ENCODE measurements at places on chromosomes 3 and 15.

GRCh38 chr3:187740421-187741399, 4.6 kb downstream of the BCL6 start:
- no peak for DNase-seq

DNA sequence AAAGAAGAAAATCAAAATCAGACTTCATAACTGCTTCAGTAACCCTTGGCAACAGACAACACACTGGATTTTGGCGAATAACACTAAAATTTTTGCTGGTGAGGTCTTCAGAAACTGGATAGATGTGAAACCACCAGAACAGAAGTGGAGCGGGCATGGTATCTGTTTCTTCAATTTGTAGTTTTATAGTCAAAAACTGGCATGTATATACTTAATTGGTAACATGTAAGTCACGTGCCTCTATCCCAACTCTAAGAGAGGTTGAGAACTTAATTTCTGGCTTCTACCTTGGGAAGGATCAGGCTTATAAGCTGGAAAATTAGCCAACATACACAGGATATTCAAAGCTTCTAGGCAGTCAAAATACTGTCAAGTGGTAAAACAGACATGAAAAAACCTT, 172.6 kb upstream of the CHL1 start:
- no peak for DNase-seq

DNA sequence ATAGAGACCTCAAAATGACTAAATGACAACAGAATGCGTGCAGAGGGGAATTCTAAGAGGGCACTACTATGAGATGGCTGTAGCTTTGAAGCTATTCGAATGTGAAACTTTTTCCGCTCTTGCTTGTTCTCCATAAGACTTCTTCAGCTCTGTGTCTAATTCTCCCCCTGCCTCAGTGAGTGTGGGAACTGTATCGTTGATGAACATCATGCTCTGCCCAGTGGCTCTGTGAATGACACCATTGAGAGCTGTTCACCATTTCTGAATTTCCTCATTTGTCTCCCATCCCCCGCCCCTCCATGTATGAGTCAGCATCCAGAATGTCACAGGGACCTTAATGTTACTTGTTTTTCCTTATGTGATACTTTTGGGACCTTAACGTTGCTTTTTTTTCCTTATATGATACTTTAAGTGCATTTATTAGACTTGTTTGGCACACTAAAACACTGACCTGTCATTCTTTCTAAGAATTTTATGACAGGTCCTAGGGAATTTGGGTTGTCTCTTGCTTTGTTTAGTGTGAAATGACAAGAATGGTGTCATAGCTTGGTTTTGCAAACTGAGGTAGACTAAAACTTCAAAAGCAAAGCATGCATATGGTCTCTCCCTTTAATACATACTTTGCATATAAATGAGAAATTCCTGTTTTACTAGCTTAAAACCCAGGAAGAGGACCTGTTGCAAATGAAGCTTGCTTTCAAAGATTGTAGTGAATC, 99.6 kb downstream of the FNDC3B start:
- no peak for DNase-seq

GRCh38 chr3:129231331-129232119, 17.9 kb upstream of the COPG1 start:
- no peak for DNase-seq

DNA sequence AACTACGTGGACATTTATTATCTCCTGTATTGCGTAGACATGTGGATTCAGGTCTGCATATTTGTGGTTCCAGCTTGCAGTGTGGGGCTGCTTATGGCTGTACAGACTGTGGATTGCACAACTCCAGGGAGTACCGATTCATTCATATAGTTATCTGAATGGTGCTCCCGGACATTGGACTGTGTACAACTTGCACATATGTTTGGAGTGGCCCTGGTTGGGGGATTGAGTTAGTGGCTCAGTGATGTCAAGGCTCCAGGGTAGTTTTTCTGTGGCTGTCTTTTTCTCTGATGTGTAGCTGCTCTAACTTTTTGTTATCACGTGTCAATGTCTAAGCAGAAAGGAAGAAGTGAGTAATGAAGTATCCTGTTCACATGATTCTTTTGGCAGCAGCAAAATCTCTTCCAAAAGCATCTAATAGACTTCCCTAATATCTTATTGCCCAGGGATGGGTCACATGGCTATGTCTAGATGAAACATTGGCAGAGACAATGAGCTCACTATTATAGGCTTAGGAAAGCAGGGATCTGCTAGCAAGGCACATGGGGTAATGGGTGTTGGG, 15.8 kb downstream of the ST3GAL6 start:
- no peak for DNase-seq

GRCh38 chr15:67508407-67508806, 12.5 kb upstream of the C15orf61 start:
- no peak for DNase-seq

- no peak for DNase-seq
These were observed 224.8 kb downstream of the FAM43A start for GRCh38 chr3:194910414-194910984.

GRCh38 chr3:165459924-165460835, 264.0 kb upstream of the SLITRK3 start:
- no peak for DNase-seq

DNA sequence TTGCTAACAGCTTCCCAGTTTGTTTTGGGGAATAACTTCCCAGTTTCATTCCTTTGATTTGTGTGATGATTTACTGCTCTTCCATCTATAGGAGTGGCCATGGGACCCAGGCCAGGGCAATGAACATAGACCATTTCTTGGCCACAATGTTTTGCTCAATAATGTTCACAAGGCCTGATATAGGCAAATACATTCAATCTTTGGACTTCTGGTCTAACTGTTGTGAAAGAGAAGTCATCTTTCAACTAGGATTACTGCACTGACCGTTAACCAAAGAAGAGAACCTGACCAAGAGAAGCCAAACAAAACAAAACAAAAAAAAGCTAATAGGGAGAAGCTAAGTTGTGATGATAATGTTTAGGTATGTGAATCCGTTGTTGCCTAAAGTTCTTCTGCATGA, 221.8 kb upstream of the SUCLG2 start:
- DNase-seq: no peak

DNA sequence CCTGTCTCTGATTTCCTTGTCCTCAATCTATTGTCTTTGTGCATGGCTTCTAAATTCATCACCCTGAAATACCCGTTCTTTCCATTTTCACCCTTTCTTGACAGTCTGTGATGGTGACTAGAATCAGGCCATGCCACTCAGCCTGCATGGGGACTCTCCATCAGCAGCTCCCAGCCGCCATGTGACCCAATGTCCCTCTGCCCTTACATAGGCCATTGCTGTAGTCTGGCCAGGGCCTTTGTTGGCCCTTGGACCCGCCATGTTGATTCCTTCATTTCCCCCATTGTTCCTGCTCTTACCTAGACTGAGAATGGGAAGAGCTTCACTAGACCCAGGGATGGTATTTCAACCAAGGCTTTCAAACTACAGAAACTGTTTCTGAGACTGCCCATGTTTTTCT, 45.8 kb downstream of the SPSB4 start:
- no peak for DNase-seq

GRCh38 chr3:196012481-196012880, 69.4 kb downstream of the TFRC start:
- no peak for DNase-seq

DNA sequence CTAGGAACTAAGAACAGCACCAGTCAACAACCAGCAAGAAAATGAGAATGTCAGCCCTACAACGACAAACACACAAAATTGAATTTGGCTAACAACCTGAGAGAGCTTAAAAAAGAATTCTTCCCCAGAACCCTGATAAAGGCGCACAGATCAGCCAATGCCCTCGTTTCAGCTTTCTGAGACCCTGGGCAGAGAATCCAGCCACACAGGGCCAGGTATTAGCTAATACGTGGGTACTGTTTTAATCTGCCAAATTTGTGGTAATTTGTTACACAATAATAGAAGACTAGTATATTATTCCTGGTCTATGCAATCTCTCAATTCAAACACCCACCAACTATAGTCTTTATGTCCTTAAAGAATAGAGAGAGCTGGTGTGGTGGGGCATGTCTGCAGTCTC, 291.6 kb upstream of the GADL1 start:
- no peak for DNase-seq

- DNase-seq: no peak
These were observed 137.5 kb downstream of the LRRK1 start for GRCh38 chr15:101056366-101057334.

DNA sequence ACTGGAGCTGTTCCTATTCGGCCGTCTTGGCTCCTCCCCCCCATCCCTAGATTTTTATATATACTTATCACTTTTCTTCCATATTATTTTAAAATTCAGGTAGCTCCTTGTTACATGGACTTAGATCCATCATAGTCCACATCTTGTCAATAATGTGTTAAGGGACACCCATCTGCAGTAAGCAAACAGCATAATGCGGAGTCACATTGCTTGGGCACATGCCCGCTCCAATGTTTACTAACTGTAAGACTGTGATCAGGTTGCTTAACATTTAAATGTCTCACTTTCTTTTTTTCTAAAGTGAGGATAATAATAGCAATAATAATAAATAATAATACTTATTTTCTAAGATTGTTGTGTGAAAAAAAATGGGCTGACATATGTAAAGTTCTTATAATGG, 303.2 kb upstream of the SOX14 start:
- no peak for DNase-seq

DNA sequence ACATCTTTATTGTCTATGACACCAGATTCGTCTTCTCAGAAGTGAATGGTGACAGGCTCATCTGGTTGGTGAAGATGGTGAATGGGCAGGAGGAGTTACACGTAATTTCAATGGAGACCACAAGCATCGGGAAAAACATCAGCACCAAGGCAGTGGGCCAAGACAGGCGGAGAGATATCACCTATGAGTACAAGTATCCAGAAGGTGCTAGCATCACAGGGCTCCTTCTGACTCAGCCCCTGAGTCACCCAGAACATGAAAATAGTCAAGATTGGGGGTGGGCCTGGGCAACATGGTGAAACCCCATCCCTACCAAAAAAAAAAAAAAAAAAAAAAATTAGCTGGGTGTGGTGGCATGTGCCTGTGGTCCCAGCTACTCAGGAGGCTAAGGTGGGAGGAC, 32.6 kb downstream of the TGM4 start:
- DNase-seq: no peak

GRCh38 chr3:4207672-4208071, 95.5 kb upstream of the SETMAR start:
- DNase-seq: no peak

DNA sequence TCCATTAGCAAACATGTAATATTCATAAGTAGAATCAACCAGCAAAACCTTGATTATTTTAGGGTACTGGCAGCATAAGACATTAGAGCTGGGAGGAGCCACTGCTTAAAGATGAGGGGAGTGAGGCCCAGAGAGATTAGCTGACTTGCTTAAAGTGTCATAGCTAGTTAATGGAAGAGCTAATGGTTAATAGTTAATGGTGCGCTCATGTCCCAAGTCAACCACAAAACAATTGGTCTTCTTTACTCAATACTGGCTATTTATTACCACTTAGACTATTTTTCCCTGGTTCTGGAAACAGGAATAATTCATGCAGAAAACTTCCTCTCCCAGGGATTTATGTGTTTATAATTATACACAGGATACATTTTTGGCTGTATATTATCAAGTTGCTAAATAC, 33.1 kb downstream of the EIF4E3 start:
- DNase-seq: no peak

DNA sequence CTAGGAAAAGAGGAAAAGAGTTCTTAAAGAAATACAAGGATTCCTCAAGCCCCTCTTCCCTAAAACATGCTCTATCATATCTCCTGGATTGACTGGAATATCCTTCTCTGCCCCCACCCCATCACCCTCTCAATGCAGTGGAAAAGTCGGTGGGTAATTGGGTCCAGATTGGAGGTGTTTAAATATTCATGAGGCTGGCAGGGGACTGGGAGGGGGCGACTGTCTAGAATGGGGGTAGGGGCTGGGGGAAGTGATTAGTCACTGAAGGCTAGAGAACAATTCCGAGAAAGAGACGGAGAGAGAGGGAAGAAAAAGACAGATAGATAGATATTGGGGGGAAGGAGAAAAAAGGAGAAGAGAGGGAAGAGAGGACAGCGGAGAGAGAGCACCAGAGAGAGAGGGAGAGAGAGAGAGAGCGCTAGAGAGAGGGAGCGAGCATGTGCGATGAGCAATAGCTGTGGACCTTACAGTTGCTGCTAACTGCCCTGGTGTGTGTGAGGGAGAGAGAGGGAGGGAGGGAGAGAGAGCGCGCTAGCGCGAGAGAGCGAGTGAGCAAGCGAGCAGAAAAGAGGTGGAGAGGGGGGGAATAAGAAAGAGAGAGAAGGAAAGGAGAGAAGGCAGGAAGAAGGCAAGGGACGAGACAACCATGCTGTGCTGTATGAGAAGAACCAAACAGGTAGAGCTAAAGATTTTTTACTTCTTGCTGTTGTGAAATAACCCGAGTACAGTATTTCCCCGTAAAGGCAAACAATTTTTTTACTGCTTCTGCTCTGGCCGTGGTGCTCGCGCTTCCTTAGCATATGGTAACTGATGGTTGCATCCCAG, at the start of gene GAP43:
Gene GAP43, plus strand, starts transcription at position 467 of the 825 bp plus-strand sequence. Its CDS starts 180 bp downstream, at position 647.
- no peak for DNase-seq

GRCh38 chr15:100923076-100923475, 3.9 kb downstream of the LRRK1 start:
- DNase-seq: no peak

DNA sequence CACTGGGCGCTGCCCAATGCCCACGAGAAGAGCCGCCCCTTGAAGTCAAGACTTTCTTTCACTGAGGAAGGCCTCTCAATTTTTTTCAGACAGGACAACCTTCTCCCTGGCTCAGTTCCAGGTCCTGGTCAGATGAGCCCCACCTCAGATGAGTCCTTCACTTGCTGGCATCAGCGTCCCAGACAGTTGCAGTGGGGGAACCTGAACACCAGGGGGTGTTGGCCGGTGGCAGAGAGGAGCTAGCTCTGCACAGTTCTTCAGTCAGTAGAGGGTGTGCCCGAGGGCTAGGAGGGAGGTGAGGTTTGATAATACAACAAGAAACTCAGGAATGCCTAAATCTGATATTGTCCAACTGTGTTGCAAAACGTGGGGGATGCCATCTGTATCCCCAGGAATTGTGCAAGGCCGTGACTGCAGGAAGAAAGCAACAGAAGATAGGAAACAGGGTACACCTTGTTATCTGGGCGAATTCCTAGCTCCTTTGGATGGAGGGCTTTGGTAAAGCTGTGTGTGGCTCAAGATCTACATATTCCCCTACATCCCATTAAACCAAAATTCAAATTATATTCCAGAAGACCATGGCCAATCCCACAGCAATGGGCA, 34.3 kb downstream of the CCR3 start:
- DNase-seq: peak; percentile 61

GRCh38 chr15:70029297-70029701, 68.4 kb downstream of the TLE3 start:
- DNase-seq: no peak

DNA sequence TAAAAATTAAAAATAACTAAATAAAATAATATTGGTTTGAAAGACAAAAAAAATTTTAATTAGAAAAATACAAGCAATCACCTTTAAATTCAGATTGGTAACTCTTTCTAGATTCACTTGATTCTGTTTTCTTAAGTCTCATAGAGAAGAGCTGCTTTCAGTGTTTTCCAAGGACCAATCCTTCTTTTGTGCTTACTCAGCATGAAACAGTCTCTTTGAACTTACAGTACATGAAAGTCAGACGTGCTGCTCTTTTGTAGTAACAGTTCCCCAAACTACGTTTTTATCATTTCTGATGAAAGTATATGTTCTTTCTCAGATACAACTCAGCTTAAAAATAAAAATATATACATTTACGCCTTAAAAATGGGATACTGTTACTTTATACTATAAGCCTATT, 171.9 kb upstream of the CCDC54 start:
- no peak for DNase-seq
